ENCODE measurements at places on chromosomes 16 and 17.

DNA sequence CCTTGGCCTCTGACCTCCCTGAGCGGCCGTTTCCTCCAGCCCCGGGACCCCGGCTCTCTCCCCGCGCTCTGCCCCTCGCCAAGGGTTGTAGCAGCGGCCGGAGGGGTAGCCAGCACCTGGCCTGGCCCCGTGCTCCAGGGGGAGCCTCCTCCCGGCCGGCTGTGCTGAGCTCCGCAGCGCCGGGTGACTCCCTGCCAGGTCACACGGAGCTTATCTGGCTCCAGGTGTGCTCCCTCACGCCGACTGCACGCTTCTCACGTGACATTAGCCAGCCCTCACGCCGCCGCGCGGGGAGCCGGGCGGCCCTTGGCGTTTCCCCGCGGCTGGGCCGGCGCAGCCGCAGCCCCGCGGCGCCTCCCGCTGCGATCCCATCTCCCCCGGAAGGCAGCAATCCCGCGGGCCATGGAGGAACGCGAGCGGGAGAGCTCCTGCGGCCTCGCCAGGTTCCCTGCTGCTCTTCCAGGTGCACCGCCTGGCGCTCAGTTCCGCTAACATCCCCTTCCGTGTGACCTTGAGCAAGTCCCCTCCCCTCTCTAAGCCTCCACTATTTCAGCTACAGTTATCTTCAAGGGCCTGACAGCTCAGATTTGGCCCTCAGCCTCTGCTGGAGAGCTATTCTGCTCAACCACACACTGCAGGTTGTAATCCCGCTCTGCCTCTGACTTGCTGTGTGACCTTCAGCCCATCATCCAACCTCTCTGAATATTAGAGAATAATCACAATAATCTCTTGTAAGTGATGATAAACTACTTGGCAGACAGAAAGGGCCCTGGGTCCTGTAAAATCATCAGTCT lies 3.4 kb downstream of the MYO18A start:
- DNase-seq, result no peak

DNA sequence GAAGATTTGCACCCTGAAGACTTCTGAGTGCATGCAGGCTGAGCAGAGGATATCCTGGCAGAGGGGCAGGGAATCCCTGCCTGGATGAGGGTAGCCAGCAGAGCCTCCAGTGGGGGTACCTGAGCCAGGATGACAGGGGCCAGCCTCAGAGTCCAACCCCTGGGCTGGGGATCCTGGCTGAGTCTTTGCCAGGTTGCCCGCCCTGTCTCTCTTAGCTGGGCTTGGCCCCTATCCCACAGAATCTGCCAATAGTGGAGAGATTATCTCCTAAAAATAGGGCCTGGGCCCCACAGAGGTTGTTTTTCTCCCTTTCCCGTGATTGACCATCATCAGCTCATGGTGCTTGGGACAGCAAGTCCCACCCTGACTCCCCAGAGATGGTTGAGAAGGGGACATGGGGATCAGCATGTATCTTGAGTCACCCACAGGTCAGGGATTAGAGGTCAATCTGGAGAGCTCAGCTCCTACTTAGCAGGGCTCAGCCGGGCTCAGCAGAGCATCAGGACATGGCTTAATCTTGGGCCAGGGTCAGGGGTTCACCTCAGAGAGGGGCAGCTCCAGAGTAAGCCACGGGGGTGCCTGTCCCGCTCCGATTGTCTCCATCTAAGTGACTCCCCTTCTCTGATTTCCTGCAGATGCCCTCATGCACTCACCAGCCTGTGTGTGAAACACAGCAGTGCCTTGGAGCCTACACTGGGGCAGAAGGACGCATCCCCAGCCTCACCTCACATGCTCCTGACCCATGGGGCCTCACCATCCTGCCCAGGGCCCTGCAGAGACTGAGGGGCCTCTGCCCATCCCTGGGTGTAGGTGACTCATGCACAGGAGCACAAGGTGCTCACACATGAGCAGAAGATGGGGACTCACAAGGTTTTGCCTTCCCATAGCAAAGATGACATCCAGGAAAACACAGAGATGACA lies 11.5 kb downstream of the CDH16 start:
- DNase-seq, result no peak

DNA sequence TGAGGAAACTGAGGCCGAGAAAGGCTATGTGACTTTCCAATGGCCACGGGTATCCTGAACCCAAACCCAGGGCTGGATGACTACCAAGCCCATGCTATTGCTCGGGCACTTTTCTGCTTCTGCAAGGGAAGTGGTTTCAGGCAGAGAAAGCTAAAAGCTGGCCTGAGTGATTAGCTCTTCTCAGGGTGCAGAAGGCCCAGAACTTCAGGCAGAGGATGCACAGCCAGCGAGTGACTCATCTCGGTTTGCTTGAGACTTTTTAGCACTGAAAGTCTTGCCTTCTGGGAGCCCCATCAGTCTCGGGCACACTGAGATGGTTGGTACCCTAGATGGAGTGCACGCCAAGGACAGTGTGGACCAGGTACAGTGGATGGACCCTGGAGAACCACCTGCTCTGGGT lies 129.5 kb upstream of the SDK2 start:
- no peak for DNase-seq

DNA sequence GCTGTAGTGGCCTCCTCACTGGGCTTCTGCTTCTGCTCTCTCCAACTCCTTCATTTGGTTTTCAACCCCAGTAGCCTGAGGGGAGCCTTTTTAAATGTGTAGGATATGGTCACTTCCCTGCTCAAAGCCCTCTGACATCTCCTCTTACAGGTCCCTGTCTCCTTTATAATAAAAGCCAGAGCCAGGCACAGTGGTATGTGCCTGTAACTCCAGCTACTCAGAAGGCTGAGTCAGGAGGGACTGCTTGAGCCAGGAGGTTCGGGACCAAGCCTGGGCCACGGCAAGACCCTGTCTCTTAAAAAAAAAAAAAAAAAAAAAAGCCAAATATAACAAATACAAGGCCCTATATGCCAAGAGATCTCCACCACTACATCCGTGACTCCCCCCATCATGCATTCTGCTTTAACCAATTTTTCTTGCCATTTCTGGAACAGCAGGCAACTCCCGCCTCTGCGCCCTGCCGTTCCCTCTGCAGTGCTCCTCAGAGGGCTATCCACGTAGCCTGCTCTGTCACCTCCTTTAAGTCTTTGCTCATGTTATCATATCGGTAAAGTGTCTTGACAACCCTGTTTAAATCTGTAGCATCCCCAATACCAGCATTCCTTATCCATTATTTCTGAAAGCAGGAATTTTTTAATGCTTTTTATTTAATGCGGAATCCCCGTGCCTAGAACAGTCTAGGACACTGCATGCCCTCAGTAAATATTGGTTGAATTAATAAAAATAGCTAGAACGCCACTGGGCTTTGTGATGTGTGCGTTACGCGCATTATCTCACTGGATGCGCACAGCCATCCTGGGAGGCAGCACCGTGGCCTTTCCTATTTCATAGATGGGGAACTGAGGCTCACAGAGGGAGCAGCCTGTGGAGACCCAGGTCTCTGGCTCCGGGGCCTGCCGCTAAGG lies 9.5 kb downstream of the ZNF771 start:
- no peak for DNase-seq

All from stimulated activated CD8-positive, alpha-beta memory T cell treated with anti-CD3 and anti-CD28 coated beads, Interleukin-15, amount 100 ng/mL, for 1 hour (primary cell).